ENCODE measurements at places on chromosomes 7 and 10. TPM values are rescaled to one million over a fixed set of nuclear protein-coding genes. Genes with fewer than 3 reads are reported as not detected.

The RBM20 gene
- total RNA-seq, result 0.18 TPM

The PTPRN2 gene
- total RNA-seq, result under 0.01 TPM

The CYP3A5 gene
- total RNA-seq, result 0.30 TPM

The PON1 gene
- not detected for total RNA-seq

The TRUB1 gene
- total RNA-seq, result 34.7 TPM

The ANKRD1 gene
- total RNA-seq, result 56.1 TPM

The PDK4 gene
- under 0.01 TPM for total RNA-seq

The WNT8B gene
- not detected for total RNA-seq

The PANK1 gene
- 9.8 TPM for total RNA-seq

The FBXW4 gene
- total RNA-seq, result 45.4 TPM

The SUN3 gene
- total RNA-seq, result not detected

The C10orf67 gene
- total RNA-seq, result not detected

The ENTPD7 gene
- 49.6 TPM for total RNA-seq

The PNLIP gene
- total RNA-seq, result not detected

The MORN4 gene
- 4.8 TPM for total RNA-seq

The ASB10 gene
- not detected for total RNA-seq

The SH2D4B gene
- total RNA-seq, result not detected

The GLI3 gene
- total RNA-seq, result 7.2 TPM

The OR2A12 gene
- total RNA-seq, result not detected

The STK31 gene
- total RNA-seq, result not detected

The PRRT4 gene
- total RNA-seq, result not detected

The MMP21 gene
- total RNA-seq, result not detected

The IFIT1B gene
- not detected for total RNA-seq

The KLLN gene
- 0.59 TPM for total RNA-seq

The ZNF804B gene
- total RNA-seq, result not detected

The ABCA13 gene
- 0.09 TPM for total RNA-seq

The PRLHR gene
- total RNA-seq, result not detected

The NXPH1 gene
- not detected for total RNA-seq

The SPACDR gene
- 1.5 TPM for total RNA-seq

The MKX gene
- 2.7 TPM for total RNA-seq

The MYPN gene
- total RNA-seq, result under 0.01 TPM

The ANKRD30A gene
- total RNA-seq, result not detected

The SERPINE1 gene
- 2,093 TPM for total RNA-seq

The GUSB gene
- 17.8 TPM for total RNA-seq

The CDH23 gene
- under 0.01 TPM for total RNA-seq

The GNA12 gene
- total RNA-seq, result 43.1 TPM

The CYP2W1 gene
- under 0.01 TPM for total RNA-seq

The TMEM236 gene
- under 0.01 TPM for total RNA-seq

The PRSS37 gene
- not detected for total RNA-seq

The METTL27 gene
- 5.0 TPM for total RNA-seq

The FAM241B gene
- total RNA-seq, result 0.89 TPM
